CD4-positive, alpha-beta T cell treated with Interleukin-4 for 1 hour (primary cell): ENCODE measurements at places on chromosomes 11 and 22.

GRCh38 chr11:67482827-67483798, at the start of gene AIP:
AIP (plus strand) TSS chr11:67483026; CDS start chr11:67483159, 133 bp downstream.
- peak; percentile 98 for DNase-seq

DNA sequence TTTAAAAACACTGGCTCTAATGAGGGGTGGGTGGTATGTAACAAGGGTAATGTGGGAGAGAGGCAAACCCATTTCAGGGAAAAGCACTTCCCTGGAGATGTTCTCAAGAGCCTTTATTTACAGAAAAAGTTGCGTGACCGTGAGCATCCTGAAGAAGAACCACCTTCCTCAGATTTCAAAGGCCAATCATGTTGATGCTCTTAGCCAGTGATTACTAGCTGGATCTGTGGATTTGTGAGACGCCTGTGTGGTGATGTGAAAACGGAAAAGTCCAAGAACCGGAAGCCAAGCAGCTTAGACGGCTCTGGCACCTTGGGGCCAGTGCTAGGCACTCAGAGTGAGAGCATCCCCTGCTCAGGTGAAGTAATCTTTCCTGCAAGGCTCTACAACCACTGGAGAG, 12.6 kb upstream of the UBASH3B start:
- no peak for DNase-seq

GRCh38 chr22:23696326-23696851, 5.6 kb downstream of the RGL4 start:
- peak; percentile 86 for DNase-seq

DNA sequence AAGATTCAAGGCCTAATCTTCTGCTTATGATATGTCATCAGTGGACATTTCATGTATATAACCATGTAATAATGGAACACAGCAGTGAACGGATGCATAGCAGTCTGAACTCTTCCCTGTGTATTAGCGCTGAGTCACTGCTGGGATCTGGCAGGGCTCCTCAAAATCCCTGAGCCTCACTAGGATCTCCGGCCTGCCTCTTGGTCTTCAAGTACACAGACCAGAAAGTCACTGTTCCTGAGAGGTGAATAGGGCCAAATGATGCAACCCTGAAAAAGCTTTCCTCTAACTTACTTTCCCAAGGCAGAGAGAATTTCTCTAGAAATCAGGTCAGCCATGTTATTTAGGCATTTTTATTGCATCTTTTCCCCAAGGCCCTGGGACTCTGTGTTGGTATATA, 35.0 kb downstream of the POU2AF1 start:
- DNase-seq: no peak

DNA sequence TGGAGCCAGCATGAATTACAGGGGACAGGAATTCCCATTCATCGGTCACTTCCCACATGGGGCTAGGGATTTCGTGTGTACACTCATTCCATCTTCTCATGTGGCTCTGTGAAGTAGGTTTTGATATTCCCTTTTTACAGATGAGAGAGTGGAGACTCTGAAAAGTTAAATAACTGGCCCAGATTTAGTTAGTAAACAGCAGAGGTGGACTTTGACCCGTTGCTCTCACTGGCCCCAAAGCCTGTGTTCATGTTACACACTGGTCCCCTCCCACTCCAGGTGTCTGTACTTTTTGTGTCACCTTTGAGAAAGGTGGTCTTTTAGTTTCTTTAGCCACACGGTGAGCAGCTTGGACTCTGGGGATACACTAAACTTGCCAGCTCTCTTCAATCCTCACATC, 108.5 kb downstream of the MICAL2 start:
- no peak for DNase-seq

DNA sequence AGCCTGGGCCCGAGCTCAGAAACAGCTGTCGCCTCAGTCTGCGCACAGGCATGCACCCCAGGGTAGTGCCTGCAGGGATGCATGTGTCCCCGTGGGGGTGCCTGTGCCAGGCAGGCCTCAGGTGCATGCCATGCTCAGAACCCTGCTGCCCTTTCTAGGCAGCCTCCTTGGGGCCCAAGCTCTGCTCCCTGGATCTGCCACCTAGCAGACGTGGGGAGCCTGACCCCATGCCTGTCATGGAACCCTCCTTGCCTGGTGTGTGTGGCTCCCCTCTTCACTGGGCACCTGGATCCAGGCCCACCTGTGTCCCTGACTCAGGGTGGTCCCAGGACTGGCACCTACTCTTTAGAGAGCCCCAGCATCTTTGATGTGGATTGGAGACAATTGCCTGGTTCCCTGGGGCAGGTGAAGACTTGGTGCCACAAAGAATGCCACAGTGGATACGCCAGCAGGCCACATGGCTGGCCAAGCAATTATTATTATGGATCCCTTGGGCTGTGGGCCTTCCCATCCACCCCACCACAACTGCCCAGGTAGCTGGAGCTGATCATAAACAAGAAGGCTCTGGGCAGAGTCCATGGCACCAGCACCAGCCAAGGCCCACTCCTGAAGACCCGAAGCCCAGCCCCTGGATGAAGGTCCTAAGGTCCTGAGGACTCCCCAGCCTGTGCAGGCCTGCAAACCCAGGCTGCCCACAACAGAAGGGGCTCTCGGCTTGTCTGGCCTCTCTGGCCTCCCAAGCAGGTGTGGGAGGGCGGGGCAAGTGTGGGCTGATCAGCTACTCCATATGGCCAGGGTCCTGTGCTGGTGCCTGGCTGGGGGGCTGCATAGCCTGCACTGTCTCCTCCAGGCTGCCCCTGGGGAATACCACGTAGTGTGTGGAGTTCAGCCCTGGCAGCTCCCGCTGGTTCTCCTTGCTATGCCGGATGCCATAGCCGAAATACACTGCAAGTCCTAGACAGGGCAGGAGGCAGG, 3.8 kb downstream of the SLC7A4 start:
- DNase-seq: no peak

- no peak for DNase-seq
Observed at GRCh38 chr22:50083462-50084079, 1.7 kb downstream of the MLC1 start.
